Pons (tissue), 1 donor: ENCODE measurements at places on chromosomes 3 and 15.

DNA sequence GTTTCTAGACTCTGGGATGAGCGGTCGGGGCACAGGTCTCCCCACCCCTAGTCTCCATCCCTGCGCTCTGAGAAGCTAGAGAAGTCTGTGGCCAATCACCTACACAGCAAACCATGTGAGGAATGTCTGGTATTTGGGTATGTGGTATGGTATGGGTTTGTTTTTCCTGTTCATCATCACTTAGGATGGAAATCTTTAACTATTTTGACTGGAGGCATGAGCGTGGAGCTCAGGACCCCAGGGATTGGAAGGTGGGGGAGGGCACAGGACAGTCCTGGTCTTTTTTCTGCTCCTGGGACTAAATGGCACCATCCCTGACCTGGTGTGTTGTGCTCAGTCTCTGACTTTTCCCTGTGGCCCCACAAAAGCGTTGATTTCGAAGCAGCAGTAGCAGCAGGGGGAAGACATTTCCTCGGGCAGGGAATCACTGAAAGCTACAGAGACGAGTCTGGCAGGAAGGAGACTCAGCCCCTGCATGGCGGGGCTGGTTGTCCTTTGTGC lies 191.7 kb upstream of the TPM1 start:
- no peak for DNase-seq

GRCh38 chr3:27105904-27106303 lies 263.3 kb downstream of the NEK10 start:
- no peak for DNase-seq

- peak; percentile 65 for DNase-seq
Observed at GRCh38 chr15:89383365-89384175, 48.9 kb upstream of the POLG start.

DNA sequence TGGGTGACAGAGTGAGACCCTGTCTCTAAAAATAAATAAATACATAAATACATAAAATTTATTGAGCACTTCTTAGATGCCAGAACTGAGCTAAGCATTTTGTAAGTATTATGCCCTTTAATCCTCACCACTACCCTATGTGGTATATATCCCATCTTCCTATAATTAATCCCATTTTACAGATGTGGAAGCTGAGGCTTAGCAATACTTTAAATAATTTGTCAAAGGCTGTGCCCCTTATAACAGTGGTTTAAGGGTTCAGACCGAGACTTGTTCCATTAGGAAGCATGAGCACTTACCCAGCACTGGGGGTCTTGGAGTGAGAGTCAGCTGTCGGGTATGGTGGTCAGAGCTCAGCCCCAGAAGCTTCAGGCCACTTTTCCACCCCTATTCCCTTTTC lies 7.5 kb upstream of the CHST14 start:
- no peak for DNase-seq

DNA sequence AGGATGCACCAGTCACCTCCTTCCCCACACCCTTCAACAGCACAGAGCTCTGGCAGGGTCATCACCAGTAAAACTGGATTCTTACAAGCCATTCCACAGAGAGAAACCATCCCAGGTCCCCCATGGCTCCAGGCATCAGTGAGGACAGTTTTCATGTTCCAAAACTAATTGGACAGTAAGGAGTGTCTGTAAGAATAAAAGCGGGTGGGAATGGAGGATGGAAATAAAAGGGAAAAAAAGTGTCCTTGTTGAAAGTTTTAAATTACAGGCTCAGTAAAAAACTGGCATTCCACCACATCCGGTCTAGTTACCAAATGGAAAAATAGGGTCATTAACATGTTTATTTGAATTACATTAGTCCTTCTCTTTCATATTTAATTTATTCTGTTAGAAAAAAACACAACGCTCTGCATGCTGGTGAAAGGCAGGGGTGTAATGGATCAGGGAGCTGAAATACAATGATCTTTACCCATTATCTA lies 117.4 kb downstream of the TIGIT start:
- no peak for DNase-seq

DNA sequence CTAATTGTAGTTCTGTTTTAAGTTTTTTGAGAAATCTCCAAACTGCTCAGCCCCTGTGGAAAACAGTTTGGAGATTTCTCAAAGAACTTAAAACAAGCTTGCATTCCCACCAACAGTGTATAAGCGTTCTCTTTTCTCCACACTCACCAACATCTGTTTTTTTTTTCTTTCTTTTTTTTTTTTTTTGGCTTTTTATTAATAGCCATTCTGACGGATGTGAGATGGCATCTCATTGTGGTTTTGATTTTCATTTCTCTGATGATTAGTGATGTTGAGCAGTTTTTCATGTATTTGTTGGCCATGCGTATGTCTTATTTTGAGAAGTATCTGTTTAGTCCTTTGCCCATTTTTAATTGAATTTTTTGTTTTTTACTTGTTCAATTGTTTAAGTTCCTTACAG lies 73.1 kb upstream of the COL8A1 start:
- DNase-seq = no peak

DNA sequence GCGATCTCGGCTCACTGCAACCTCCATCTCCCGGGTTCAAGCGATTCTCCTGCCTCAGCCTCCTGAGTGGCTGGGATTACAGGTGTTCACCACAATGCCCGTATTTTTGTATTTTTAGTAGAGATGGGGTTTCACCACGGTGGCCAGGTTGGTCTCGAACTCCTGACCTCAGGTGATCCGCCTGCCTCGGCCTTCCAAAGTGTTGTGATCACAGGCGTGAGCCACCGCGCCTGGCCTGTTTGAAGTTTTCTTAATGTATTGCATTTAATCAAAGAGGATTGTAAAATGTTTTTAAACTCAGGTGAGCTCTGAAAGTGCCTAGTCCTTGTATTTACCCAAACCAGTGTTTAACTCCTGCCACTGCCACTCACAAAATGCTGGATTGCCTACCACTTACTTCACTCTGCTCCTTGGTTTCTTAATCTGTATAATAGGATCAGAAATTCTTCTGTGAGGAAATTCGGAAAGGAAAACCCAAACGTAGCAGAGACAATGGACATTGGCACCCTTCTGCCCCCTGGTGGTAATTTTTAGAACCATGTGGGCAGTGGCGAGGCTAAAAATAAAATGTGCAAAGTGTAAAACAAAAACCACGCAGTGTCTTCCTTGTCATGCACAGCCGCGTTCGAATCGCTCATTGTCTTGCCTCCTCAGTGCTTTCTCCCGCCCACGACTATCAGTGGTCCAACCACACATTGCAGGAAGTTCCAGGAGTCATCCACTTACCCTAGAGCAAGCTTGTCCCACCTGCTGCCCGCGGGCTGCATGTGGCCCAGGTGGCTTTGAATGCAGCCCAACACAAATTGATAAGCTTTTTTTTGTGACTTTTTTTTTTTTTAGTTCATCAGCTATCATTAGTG lies 27.3 kb downstream of the CEP19 start:
- peak; percentile 74 for DNase-seq

GRCh38 chr15:62337934-62338333 lies 172.8 kb upstream of the C2CD4B start:
- DNase-seq = no peak

- DNase-seq = no peak
Observed at GRCh38 chr15:89358435-89358754, 23.8 kb upstream of the POLG start.

GRCh38 chr3:151035072-151035471 lies 50.4 kb upstream of the MED12L start:
- DNase-seq = no peak

DNA sequence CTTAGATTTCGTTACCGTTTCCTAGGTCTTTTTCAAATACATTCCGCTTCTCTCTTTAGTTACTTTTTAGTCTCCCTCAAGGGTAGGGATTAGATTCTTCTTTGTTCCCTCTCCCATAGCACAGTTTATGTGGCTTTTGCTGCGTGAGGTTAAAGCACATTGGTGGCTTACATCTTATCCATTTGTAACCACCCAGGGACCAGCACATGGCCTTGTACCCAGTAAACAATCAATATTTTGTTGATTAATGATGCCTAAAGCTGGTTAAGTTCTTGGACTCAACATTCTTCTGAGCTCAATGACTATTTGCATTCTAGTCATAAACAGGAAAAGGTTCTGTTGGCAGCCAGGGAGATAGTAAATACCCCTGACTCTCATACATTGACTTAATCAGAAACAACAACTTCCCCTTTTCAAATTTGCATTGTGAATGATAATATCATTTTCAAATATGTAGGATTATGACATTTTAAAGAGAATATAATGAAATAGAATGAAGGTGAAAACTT lies 60.2 kb downstream of the CACNA1D start:
- DNase-seq = no peak

DNA sequence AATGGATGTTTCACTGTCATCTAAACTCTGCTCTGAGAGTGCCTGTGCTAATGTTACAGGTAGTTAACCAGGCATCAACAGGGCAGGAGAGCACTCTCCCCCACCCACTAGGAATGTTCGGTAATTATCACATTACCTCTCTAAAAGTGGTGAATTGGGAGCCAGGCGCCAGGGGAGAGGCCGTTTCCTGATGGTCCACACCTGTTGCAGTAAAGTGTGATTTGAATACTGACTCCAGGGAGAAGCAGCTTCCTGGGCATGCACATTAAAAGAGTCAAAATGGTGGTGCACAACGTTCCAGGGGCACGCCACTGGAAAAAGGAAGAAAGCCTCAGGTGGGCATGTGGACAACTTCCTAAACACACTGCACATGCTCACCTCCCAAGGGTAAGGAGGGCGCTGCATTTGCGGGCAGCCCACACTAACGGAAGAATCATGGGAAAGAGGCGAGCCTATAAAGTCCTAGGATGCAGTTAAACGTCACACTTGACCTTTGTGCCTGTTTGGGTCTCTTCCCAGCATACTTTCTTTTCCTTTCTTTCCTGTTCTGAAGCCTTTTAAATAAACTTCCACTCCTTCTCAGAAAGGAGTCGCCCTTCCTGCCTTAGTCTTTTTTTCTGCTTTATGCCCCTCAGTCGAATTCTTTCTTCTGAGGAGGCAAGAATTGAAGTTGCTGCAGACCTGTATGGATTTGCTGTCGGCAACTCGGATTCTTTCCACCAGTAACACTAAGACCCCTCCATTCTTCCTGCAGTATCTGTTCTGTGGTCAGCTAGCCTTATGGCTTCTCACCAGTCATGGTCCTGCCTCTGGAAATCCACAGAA lies 28.9 kb upstream of the GPD1L start:
- DNase-seq = no peak

DNA sequence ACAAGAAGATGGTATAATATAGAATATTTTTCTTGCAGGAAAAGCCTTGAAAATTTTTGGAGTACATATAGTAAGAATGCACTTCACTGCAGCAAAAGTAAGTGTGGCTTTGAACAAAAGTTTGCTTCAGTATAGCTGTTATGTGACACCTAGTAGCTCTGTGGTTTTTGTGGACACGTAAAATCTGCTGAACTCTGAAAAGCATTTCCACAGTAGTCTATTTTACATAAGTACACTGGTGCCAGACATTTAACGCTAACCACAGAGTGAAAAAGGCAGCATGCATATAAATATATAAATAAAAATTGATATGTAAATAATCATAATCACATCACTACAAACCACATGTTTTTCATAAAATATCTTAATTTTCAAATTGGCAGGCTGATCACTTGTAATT lies 39.8 kb downstream of the CGGBP1 start:
- no peak for DNase-seq

DNA sequence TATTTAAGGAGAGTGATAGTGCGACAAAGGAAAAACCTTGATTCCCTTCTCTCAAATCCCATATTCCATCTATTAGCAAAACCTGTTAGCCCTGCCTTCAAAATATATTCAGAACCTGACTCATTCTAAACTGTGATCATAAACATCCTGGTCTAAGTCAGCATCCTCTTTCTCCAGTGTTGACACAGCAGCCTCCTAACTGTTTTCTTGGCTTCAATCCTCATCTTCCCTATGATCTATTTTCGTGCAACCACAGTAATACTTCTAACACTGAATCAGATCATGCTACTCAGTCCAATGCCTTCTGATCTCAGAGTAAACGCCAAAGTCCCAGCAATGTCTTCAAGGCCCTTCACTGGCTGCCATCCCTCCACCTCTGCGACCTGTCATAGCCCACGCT lies 785.1 kb downstream of the EDEM1 start:
- peak; percentile 6 for DNase-seq

- no peak for DNase-seq
Observed at GRCh38 chr15:63939531-63940130, 105.9 kb upstream of the HERC1 start.

- no peak for DNase-seq
Observed at GRCh38 chr3:46105306-46105919, 78.1 kb upstream of the XCR1 start.
